Fibroblast of mammary gland (primary cell): ENCODE measurements at places on chromosomes 7 and 10.

GRCh38 chr7:156074084-156074483 lies 261.8 kb upstream of the SHH start:
- DNase-seq, result no peak

DNA sequence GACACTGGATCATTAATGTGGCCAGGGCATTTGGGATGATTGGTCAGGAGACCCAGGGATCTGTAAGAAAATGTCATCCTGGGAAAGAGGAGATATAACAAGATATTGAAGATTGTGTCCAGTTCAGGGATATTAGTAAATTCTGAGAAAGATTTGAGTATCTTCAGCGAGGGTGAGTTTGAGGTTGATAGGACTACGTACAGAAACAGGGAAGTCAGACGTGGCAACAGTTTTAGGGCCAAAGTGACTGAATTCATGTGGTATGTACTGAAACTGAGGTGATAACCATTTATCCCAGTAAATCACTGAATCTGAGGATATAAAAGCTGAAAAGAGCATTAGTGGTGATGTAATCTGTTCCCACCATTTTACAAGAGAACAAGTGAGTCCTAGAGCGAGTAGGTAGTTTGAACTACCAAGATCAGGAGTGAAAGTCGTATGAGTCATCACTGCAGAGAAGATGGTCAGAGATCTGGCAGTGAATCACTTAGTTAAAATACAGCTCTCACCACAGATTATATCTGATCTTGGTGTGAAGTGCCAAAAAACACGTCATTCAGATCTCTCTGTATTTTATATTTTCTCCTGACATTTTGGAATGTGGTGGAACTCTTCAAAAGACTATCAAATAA lies 220.5 kb downstream of the CDK14 start:
- peak; percentile 99 for DNase-seq

DNA sequence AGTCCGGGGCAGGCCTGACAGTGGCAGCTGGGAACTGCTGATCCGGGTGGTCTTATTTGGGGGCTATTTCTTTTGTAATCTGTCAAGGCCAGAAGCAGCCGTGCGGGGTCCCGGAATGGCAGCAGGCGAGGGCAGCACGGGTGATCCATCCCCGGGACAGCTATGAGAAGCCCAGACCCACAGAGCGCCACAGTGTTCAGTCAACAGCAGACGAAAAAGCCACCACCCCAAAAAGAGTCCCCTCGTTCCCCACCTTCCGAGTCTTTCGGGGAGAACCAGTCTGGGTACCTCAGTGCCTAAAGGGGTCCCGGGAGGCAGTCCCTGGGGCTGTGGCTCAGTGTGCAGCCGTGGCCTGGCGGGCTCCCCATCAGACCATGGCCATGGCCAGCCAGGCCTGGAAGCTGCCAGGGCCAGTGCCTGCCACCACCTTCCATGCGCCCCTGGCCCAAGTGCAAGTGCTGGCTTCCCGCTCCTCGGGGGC lies 125.1 kb upstream of the KCTD7 start:
- DNase-seq, result no peak

DNA sequence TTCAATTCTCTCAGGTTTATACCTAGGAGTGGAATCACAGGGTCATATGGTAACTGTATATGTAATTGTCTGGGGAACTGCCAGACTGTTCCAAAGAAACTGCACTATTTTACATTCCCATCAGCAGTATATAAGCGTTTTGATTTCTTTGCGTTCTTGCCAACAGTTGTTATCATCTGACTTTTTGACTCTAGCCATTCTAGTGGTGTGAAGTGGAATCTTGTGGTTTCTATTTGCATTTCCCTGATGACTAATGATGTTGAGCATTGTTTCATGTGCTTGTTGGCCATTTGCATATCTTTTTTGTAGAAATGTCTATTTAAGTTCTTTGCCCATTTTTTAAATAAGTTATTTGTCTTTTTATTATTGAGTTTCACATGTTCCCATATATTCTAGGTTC lies 44.3 kb upstream of the ZC3HAV1 start:
- peak; percentile 42 for DNase-seq
